Activated T-helper 2 cell treated with anti-CD3 and anti-CD28 coated beads, Interferon-gamma antibody, Interleukin-2, Interleukin-4, amounts not matched to agents 10 μg/mL and 5 μg/mL and 100 μg/mL, durations not matched to agents 14 hours and 24 hours and 36 hours (primary cell): ENCODE measurements at places on chromosomes 7 and 10.

DNA sequence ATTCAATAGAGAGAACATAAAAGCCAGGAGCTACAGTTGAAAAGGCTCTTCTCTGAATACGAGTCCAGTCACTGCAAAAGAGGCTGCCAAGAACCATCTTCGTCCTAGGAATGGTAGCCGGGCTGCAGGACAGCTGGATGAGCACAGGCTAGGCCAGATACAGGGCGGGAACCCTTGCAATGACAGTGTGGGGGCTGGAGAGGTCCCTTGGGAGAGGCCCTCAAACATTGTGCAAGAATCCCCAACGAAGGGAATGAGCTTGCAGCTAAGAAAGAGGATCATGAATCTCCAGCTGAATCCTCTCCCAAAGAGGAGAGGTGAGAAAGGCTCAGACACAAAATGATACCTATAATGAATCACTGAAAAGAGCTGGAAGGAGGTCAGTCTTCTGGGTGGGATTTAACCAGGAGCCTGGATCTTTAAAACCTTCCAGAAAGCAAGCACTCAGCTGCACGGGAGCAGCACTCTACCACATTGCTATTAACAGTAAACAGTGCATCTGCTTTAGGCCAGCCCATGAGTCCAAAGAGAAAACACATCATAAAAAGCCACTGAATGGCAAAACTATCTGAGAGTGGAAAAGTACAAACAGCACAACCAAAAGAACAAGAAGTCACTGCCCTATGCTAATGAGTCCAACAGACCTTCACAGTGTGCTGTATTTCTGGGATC, 287.9 kb downstream of the TNS3 start:
- no peak for DNase-seq

DNA sequence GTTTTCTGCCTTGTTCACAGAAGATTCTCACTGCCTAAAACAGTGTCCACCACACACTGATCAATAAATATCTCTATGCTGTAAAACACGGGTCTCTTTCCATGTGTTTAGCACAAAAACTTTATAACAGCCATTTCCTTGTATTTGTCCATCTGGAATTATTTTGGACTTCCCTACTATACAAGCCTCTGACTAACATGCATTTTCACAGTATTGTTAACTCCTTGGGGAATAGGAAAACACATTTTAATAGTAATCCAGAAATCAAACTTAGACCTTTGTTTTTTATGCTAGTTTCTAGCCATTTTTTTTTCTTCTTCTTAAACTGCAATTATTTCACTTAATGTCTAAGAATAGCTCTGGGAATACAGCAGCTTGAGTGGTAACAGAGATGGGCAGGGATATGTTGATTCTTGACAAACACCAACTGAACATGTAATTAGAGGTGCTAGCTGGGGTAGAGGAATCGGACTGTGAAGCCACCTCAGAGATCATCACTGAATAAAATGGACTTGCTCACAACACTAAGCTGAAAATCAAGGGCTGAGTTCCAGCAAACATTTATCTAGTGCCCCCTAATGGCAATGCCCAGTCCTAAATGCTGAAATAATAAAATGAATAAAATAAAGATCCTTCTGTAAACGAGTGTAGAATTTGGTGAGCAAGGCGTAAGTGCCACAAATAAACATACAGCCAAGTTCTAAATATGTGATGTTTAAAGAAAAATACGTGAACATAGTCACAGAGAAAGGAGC, 593.1 kb downstream of the SORCS1 start:
- no peak for DNase-seq

DNA sequence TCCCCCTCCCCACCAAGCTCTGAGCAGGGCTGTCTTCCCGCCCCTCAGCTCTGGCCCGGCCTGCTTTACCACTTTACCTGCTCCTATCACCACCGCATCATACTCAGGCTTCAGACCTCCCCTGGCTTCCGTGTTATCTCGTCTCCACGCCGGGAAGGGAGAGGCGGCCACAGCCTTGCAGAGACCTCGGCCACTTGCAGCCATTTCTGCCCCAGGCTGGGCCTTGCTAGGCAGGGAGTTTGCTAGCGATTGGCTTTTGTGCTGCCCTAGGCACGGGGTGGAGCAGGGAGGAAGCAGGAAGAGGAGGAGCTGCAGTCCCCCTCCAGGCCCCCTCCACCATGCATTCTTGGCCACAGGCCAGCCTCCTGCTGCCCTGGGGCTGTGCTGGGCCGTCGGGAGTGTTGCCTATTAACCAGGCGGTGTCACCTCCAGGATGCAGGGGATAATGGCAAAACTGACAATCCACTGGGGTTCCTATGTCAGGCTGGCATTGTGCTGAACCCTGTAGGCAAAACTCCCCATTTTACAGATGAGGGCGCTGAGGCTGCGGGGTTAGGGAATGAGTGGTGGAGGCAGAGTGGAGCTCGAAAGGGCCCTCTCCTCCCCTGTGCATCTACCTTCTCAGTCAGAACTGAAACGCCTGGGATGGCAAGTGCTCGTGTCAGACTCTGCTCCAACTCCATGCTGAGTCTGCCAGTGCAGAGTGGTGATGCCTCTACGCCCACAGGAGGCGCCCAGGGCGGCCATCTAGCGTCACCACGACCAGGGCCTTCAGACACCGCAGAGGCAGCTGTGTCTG, at the start of gene PYROXD2:
Gene PYROXD2, minus strand, starts transcription at position 251 of the 799 bp plus-strand sequence. Its CDS starts 47 bp downstream, at position 204.
- peak; percentile 39 for DNase-seq

- DNase-seq = no peak
Measured at GRCh38 chr7:27210441-27211083, 10.7 kb upstream of the HOXA13 start.

GRCh38 chr7:149741629-149742028, 31.8 kb downstream of the ZNF467 start:
- no peak for DNase-seq

DNA sequence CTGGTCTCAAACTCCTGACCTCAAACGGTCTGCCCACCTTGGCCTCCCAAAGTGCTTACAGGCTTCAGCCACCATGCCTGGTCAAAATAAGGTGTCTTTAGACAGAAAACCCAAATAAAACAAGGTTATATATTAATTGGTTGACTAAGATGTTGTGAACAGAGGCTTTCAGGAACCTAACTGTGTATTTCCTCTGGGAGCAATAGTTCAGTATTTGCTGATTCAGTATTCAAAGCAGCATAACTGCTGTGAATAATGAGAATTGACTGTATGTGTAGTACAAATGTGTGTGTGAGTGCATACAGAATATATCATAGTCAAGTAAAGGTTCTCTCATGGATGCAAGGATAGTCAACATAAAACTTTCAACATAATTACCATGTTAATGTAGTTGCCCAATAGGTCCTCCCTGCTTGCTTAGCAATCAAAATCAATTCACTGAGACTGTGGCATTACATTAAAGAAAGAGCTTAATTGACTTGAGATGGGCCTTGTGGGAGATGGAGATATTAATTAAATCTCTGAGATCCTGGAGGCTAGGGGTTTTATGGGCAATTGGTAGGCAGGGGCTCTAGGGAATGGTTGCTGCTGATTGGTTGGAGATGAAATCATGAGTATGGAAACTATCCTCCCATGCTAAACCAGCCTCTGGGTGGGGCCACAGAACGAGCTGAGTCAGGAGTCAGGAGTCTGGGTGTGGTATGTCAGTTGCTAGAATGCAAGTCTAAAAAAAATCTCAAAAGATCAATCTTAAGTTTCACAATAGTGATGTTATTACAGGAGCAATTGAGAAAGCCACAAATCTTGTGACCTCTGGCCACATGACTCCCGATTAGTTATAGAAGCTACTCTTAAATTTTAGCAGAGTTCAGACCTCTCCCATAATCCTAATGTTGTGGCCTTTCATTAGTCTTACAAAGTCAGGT, 162.7 kb downstream of the AKR1D1 start:
- DNase-seq = no peak

- DNase-seq = no peak
Measured at GRCh38 chr10:89279421-89279869, 22.4 kb upstream of the IFIT2 start.

GRCh38 chr7:139733751-139734150, 44.0 kb downstream of the HIPK2 start:
- DNase-seq = no peak

DNA sequence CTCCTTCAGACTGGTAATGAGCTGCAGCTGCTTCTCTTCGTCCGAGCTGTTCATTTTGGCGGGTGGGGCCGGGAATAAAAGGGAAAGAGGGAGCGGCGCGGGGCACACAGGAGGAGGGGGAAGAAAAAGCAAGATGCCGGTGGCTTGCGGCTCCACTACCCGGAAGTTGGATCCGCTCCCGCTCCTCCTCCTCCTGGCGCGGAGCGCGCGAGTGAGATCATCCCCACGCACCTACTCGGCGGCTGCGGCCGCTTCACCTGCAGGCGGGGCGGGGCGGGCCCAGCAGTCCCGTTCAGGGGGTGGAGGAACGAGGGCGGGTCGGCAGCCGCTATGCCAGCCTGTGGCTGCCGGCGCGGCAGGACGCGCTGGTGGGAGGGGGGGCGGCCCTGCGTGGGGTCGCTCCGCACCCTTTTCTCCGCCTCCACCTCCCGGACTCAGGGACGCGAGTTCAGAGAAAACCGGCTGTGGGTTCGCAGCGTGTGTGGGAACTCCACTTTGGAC, at the start of gene SHTN1:
Gene SHTN1, minus strand, starts transcription at position 162 of the 501 bp plus-strand sequence. Its CDS starts 108 bp downstream, at position 54.
- peak; percentile 10 for DNase-seq

DNA sequence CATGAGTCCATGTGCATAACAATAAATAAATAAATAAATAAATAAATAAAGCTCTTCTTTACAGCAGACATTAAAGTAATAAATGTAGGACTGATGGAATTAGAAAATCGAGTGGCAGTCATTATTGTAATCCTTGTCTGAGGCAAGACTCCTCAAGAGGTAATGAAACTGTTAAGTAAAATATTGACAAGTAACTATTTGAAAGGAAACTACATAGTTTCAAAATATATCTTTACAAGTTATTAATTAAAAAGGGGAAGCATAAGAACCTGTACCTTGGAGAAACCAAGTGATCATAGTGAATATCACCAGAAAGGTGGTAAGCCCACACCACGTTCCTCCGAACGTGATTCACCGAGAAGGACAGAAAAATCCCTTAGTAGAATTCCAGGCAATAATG, 285.6 kb upstream of the SORCS1 start:
- no peak for DNase-seq

- no peak for DNase-seq
Measured at GRCh38 chr10:123972481-123973401, 81.1 kb upstream of the CPXM2 start.

DNA sequence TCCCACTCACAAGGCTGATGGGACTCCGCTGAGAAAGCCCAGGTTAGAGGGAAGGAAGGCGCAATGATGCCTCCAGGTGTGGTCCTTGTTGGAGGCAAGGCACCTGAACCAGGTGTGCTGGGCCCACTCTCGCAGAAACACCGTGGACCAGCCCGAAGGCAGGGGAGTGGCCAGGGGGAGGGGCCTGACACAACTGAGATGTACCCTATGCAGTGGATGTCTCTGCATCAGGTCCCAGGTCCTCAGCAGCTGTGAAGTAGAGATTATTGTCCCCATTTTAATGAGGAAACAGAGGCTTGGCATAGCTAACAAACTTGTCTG, 32.0 kb downstream of the GBX1 start:
- no peak for DNase-seq

GRCh38 chr7:37732253-37732652, 48.7 kb downstream of the GPR141 start:
- DNase-seq = no peak

GRCh38 chr10:71621231-71622153, 98.1 kb downstream of the C10orf105 start:
- DNase-seq = no peak

DNA sequence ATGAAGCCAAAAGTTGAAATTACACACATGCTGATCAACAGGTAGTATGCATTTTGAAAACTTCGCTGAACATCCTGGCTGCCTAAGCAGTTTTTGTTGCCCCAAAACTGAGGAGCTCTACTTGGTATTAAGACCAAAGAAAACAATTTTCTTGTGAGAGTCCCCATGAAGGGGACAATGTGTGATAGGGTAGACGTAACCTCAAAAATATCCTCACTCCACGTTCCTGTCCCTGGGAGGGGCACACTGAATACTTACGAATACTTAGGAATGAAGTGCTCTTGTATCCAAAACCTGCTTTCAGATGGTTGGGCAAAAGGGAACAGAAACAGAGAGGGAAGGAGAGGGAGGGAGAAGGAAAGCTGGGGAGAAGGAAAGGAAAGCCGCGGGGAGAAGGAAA, 24.7 kb downstream of the CCDC6 start:
- no peak for DNase-seq

DNA sequence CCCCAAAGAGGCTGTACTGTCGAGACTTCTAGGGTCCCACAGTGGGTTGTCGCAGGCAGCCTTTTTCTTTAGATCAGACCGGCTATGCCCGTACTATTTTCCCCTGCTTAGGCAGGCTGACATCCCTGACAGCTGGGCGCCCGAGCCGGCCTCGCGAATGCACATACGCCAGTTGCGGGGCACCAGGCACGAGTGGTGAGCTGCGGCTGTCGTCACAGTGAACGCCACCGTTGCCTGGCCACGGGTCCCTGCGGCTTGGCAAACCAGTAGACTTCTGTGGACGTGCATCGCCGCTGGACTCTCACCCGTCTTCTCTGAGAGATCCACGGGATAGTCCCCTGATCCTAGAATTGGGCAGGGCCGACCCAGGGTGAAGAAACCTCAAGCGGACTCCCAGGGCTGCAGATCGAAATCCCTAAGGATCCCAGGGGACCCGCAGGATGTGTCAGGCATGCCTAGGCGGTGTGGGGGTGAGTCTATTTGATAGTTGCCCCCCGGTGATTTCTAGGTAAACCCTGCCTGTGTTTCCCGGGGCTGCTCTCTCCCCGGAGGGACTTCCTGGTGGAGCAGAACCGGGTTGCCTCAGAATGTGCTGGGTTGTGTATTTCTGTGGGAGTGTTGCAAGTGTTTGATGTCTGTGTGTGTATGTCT, 33.0 kb upstream of the ZNF273 start:
- no peak for DNase-seq
